ENCODE measurements at places on chromosomes 16 and 17. TPM values are rescaled to one million over a fixed set of nuclear protein-coding genes. Genes with fewer than 3 reads are reported as not detected.

The KRT34 gene
- total RNA-seq = 0.45 TPM

The ARL5C gene
- total RNA-seq = 2.1 TPM

The OR2C1 gene
- not detected for total RNA-seq

The SLC38A8 gene
- total RNA-seq = not detected

The WNT3 gene
- total RNA-seq = 0.65 TPM

The KCNJ18 gene
- total RNA-seq = not detected

The OXLD1 gene
- 22.2 TPM for total RNA-seq

The DYNLRB2 gene
- not detected for total RNA-seq

The CLEC19A gene
- not detected for total RNA-seq

The CEP295NL gene
- total RNA-seq = 1.5 TPM

The RNF167 gene
- 17.2 TPM for total RNA-seq

The SERPINF2 gene
- 0.18 TPM for total RNA-seq

The TP53TG3 gene
- not detected for total RNA-seq

The RFNG gene
- total RNA-seq = 33.3 TPM

The KCNAB3 gene
- total RNA-seq = not detected

The SCGB1C2 gene
- not detected for total RNA-seq

The NPIPA3 gene
- total RNA-seq = 0.54 TPM

The KRTAP3-2 gene
- total RNA-seq = not detected

The JPT1 gene
- 71.1 TPM for total RNA-seq

The RAI1 gene
- 7.5 TPM for total RNA-seq

The GDPD3 gene
- 1.5 TPM for total RNA-seq

The DNAI2 gene
- total RNA-seq = not detected

The FAM234A gene
- total RNA-seq = 49.5 TPM

The TERB1 gene
- total RNA-seq = 0.08 TPM

The CACNG1 gene
- not detected for total RNA-seq

The CCL13 gene
- not detected for total RNA-seq

The ZNF750 gene
- not detected for total RNA-seq

The SLC13A2 gene
- not detected for total RNA-seq

All from fibroblast of the aortic adventitia (primary cell).